Prostate gland (tissue), 2 donors: ENCODE measurements at places on chromosomes 13 and 19. TPM values are rescaled to one million over a fixed set of nuclear protein-coding genes. Genes with fewer than 3 reads are reported as not detected.
A peak's percentile ranks its signal among the peaks of the same experiment; 100 is the strongest.

The DCT gene
- 3.4 TPM for total RNA-seq

DNA sequence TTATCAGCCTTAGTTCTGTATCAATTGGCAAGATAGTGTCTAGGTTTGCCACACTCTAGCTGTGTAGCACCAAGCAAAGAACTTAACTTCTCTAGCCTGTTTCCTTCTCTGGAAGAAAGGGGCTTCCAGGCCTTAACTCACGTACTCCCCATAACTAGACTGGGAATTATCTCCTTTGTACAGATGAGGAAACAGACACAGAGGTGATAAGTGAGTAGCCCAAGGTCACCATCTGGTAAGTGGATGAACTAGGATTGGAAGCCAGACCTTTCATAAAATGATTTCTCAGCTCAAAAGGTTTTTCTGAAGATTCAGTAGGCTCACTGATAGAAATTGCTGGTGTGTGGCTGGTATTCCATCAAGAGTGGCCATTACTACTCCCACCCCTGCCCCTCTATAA is 3.1 kb downstream of the ZNF428 start:
- H3K36me3 ChIP-seq, result no peaks in the 10 kb centered on the region
- H3K4me3 ChIP-seq, result no peak overlapping the region
- H3K27ac ChIP-seq, result no peak overlapping the region
- no peak for DNase-seq
- H3K27me3 ChIP-seq, result no peaks in the 10 kb centered on the region
- no peaks in the 10 kb centered on the region for H3K4me1 ChIP-seq

DNA sequence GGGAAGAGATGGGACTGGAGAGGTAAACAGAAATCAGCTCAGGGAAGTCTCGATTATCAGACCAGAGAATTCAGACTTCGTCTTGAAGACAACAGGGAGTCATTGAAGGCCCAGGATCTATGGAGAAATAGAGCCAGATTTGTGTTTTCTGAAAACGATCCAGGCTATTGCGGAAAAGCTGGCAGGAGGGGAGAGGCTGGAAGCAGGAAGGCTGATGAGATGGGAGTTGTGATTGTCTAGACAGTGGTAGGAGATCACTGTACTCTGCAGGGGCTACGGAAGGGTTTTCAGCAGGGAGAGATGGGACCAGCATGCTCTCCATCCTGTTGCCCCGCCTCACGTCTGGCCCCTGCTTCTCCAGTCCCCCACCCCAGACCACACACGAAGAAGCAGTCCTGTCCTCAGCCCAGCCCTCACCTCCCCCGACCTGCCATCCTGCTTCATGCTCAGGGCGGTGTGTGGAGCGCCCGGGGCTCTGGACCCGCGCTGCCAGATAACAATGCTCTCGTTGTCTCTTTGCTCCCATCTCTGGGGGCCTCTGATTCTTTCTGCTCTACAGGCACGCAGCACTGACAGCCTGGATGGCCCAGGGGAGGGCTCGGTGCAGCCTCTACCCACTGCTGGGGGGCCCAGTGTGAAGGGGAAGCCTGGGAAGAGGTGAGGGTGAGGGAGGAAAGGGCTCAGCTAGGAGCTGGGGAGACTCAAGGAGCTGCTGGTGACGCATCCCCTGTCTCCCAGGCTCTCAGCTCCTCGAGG is 1.9 kb downstream of the ARHGAP33 start:
- DNase-seq, result no peak
- H3K4me1 ChIP-seq, result no peaks in the 10 kb centered on the region
- H3K36me3 ChIP-seq, result no peaks in the 10 kb centered on the region

DNA sequence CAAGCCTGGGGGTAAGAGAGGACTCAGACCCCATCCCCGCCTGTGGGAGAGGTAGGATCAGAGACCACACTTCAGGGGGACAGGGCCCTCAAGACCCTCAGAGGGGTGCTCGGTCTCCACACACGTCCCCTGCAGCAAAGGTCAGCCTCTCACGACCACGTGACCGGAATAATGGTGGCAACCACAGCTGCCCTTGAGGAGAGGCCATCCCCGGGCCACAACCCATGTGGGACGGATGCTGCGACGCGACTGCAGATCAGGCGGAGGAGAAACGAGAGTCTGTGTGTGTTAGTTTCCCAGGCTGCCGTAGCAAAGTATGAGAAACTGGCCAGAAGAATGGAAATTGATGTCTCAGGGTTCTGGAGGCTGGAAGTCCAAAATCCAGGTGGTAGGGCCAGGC is 8.9 kb downstream of the MED25 start:
- H3K4me1 ChIP-seq, result no peaks in the 10 kb centered on the region
- H3K27me3 ChIP-seq, result no peaks in the 10 kb centered on the region
- no peak for DNase-seq
- H3K36me3 ChIP-seq, result peaks cover 11% of the 10 kb centered on the region

DNA sequence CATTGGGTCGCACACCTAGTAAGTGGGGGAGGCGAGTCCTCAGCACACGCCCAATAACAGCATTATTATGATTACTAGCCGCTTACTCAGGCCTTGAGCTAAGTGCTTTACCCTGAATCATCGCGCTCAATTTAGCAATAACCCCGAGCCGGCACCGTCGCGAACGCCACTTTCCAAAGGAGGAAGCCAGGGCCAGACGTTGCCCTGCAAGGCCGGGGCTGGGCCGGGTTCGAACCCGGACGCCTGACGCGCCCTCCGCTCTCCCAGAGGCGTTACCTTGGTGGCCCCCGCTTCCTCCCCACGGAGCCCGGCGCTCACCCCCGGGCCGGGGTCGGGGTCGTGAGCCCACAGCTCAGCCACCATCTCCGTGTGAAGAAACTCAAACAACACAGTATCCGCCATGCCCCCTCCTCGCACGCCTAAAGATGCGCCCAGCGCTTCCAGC is at the start of gene TRAPPC6A:
Gene TRAPPC6A (minus strand): TSS at position 421 of the 445 bp plus-strand sequence. CDS start 19 bp downstream, at position 402.
- peaks cover 2% of the 10 kb centered on the region for H3K4me1 ChIP-seq
- no peaks in the 10 kb centered on the region for H3K27me3 ChIP-seq
- peak within 1 kb of the TSS; percentile 96 for H3K4me3 ChIP-seq
- DNase-seq, result no peak

- H3K4me3 ChIP-seq, result no peak overlapping the region
- no peak for DNase-seq
- H3K27ac ChIP-seq, result no peak overlapping the region
- H3K36me3 ChIP-seq, result no peaks in the 10 kb centered on the region
- no peaks in the 10 kb centered on the region for H3K27me3 ChIP-seq
These were observed 5.8 kb downstream of the AKAP11 start for GRCh38 chr13:42277618-42278276.

The FGF14 gene
- total RNA-seq, result under 0.01 TPM
